ENCODE measurements at places on chromosomes 2 and 18. TPM values are rescaled to one million over a fixed set of nuclear protein-coding genes. Genes with fewer than 3 reads are reported as not detected.

DNA sequence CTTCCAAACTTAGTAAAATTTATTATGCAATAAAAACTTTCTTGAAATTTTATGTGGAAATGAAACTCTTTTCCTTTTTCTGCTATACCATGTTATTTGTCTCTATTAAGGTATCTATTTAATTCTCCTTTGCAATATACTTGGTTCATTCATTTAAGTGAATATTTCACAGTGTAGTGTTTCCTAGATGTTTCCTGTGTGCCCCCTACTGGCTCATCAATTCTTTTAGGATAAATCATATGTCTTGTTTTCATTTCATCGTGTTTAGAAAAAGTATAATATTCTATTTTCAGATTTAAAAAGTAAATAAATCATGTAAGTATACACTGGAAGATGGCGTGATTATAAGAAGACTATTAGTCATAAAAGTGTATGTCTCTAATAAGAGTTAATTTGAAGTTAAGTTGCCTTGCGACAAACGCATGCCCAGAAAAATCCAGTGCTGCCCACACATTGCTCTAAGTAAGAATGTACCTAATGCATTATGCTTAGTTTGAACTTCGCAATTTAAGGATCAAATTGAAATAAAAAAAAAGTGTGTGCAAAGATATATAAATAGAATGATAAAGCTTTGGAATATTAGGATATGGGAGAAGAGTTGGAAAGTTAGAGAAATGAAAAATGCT, 525.4 kb downstream of the KCNJ3 start:
- no peak for DNase-seq

DNA sequence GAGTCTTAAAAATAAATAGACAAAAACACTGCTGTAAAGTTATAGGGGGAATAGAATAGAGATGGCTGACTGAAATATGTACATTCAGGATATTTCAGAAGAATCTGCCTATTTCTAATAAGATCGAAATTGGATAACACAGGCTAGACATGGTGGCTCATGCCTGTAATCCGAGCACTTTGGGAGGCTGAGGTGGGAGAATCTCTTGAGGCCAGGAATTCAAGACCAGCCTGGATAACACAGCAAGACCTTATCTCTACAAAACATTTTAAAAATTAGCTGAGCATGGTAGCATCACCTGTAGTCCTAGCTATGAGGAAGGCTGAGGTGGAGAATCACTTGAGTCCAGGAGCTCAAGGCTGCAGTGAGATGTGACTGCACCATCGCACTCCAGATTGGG, 146.6 kb upstream of the CCDC150 start:
- no peak for DNase-seq

DSG1 gene
- not detected for polyA plus RNA-seq

FAM124B gene
- polyA plus RNA-seq, result 0.45 TPM

- no peak for DNase-seq
These were observed 1099.3 kb upstream of the CELF4 start for GRCh38 chr18:38664929-38665328.

IL36A gene
- not detected for polyA plus RNA-seq

DNA sequence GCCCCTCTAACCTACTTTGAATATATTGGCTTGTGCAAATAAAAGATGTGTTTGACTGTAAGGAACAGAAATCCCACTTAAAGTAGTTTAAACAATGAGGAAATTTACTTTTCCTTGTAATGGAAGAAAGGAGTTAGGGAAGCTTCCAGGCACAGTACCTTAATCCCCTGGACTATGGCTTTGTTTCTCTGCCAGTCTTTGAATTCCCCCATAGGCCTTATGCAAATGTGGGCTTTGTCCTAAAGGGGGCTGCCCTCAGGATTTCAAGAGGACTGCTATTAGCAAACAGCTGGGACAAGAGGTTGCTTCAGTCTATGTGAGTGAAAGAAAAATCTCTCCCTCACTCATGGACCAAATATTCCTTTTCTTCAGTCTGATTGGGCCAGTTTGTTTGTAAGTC, 255.1 kb upstream of the THSD7B start:
- DNase-seq, result no peak

PSMA8 gene
- 0.61 TPM for polyA plus RNA-seq

DNA sequence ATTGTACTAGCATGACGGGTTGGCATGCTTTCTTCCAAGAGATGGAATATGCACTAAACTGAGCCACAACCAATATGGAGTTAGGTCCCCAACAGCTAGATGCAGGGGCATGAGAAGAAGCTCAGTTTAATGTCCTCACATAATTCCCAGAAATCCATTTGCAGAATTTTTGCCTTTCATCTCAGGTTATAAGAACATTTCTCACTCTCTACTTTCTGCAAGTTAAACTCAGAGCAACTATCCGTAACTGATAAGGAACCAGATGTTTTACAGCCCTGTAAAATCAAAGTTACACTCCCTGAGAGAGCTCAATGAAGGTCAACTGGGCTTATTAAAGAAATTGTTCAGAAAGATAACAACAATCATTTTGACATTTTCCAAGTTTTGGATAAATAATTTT, 30.7 kb downstream of the COPS8 start:
- no peak for DNase-seq

GRCh38 chr2:232496501-232497270, 9.1 kb upstream of the ECEL1 start:
- DNase-seq, result no peak

DNA sequence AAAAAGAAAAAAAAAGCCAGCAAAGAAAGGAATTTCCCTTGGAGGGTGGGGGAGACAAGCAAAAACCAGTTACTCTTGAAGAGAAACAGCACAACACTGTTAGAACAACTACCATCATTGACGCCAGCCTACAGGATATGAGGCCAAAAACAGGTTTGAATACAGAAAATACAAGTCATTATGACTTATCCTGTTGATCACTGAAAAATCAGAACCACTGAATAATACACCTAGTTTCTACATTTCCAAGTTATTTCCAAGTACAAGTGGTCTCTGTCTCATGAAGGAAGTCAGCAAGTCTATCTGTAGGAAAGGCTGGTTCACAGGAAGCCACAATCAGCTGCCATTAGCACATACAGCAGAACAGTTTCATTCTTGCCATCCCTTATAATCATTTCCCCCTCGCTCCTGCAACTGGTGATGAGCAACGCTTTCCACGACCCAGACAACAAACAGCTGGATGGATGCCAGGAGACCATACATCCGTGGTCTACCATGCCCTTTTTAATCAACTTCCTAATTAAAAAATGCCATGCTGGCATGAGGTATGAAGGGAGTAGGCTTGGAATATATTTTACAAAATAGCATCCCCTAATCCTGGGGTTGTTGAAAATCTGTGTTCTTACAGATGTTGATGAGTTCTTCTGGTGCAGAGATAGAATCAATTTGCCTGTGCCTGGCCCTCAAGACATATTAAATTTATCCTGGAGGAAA, 10.4 kb downstream of the MYT1L start:
- no peak for DNase-seq
